Caudate nucleus (tissue), 63 donors: ENCODE measurements at places on chromosomes 1 and 21.

GRCh38 chr1:24897263-24898151 is 32.6 kb downstream of the RUNX3 start:
- DNase-seq: no peak

GRCh38 chr1:35298464-35298863 is 30.0 kb downstream of the ZMYM4 start:
- peak; percentile 3 for DNase-seq

DNA sequence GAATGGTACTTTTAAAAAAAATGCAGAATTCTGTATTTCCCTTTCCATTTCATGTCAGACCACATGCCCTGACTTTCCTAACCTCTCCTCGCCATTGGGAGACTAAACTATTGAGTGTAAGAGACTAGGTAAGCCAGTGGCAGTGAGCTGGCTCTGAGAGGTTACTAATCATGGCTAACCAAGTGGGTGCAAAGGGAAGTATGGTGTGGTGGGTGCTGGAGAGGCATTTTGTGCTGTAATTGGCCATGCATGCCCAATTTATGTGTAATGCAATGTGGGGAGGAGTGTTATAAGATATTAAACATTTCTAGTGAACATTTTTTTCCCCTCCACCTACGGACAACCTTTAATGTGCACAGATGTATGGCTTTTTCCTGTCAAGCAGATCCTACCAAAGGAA is 190.1 kb downstream of the LMO4 start:
- DNase-seq: no peak

- no peak for DNase-seq
These were observed 44.3 kb upstream of the ZC3H11B start for GRCh38 chr1:219657186-219657585.

DNA sequence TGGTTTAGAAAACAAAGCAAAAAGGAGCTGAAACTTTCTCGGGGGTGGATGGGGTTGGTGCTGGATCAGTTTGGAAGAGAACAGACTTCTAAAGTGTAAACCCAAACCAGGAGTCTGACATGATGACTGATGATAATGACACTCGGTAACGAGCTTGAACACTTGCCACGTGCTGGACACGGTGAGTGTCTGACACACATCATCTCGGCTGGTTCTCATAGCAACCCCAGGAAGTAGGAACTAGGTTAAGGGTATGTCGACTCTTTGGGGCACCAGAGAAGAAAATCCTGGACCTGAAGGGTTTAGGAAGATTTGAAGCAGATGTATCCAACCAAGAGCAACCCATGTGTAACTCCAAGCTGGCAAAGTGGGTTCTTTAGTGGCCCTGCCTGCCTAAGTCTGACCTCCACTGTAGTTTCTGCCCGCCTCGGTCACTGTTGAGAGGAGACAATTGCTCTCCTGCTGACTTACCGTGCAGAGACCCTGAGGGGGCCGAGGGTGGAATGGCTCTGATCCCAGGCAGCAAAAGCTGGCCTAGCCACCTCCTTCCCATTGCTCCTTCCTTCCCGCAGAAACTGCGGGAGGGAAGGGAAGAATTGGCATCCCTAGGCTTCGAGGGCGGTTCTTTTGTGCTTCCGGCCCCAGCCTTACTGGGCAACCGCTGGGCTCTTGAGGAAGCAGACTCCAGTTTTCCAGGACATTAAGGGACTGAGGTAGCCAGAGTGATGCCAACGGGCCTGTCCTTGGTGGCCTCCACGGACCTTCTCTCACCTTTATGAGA is 156.0 kb downstream of the TOMM20 start:
- no peak for DNase-seq

DNA sequence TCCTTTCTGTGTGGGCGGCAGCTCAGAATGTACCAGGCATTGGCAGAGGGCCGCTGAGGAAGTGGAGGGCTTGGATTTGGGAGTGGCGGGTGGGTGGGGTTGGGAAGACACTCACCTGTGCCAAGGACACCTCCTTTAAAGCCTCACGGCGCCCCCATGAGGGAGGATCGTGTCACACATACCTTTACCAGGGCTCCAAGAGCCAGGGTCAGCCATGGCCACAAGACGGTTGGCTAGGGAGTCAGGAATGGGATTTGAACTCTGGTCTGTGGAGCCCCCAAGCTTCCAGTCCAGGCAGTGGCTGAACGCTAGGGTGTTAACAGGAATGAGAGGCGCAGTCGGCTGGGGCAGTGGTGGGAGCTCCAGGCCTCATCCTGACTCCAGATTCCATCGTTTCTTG is 4.6 kb downstream of the NBL1 start:
- no peak for DNase-seq
